NCI-H2029 treated with DMSO at 0.1 percent for 48 hours (cell line): ENCODE measurements at places on chromosomes 7 and 10.

- DNase-seq, result no peak
Measured at GRCh38 chr7:83821866-83822265, 172.9 kb upstream of the SEMA3E start.

GRCh38 chr10:72690071-72690755, 1.7 kb upstream of the MCU start:
- DNase-seq, result no peak

- no peak for DNase-seq
Measured at GRCh38 chr10:26499426-26499825, 61.3 kb downstream of the APBB1IP start.

GRCh38 chr7:80950550-80950967, 31.7 kb upstream of the SEMA3C start:
- DNase-seq, result no peak

- no peak for DNase-seq
Measured at GRCh38 chr7:157853789-157854065, 516.9 kb downstream of the DNAJB6 start.

- DNase-seq, result no peak
Measured at GRCh38 chr7:117375380-117375779, 51.9 kb downstream of the ASZ1 start.

- no peak for DNase-seq
Measured at GRCh38 chr7:49669285-49669684, 104.2 kb upstream of the VWC2 start.

- DNase-seq, result no peak
Measured at GRCh38 chr10:121165276-121165675, 314.1 kb downstream of the WDR11 start.

DNA sequence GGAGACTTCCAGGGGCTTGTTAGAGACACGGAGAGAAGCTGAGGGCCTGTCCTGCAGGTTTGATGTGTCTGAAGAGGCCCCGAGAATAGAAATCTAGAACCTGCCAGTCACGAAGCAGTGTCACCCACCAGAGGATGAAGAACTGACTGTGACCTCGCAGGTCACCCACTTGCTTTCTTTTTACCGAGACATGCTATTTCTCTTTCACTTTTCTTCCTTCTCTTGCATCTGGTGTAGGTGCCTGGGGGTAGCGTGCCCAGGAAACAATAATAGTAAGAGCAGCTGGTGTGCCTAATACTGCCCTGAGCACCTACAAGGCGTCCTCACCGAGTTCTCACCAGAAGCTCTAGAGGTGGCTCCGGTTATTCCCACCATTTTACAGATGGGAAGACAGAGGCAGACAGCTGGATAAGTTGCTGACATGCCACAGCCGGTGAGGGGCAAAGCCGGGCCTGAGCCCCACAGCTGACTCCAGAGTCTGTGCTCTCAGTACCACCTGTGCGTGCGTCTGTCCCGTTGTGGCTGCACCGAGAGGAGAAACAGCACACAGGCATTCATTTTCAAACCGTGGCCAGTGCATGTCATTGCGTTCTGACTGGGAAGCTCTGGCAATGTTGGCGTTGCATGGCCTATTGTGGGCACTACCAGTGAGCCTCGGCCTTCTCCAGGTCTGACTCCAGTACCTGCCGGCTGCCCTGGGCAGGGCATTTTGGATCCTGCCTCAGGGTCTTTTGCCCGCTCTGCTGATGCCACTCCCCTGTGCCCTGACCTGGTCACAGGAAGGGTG, 7.8 kb downstream of the CHST3 start:
- DNase-seq, result no peak

DNA sequence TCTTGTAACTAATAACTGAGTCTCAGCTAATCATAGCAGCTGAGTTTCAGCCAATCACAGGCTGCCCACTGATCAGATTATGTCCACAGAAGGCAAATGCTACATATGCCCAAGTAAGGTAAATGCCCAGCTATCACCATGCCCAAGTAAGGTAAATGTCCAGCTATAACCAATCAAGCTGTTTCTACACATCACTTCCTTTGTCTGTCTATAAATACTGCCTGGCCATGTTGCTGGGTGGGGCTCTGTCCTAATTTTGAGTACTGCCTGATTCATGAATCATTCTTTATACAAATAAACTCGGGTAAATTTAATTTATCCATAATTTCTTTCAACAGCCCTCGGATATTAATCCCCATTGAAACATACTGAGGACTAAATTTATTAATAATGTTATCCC, 312.4 kb downstream of the CACNA2D1 start:
- DNase-seq, result no peak

GRCh38 chr7:404812-405488, 114.7 kb downstream of the PDGFA start:
- DNase-seq, result no peak

DNA sequence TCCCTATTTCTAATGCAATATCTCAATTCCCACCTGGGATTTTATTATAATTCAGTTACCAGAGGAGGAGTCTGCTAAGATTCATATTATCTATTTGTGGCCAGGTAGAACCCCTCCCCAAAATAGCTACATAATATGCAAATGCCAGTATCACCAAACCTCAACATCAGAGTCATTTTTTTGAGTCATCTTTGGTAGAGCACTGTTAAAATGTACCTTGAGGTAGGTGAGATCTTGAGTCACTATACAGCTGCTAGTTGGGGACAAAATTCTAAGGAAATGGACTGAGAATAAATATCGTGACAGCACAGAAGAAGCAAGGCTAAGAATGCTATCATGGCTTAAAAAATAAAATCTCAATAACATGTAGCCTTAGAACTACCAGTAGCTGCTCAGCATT, 4.7 kb upstream of the CRYGN start:
- DNase-seq, result no peak

DNA sequence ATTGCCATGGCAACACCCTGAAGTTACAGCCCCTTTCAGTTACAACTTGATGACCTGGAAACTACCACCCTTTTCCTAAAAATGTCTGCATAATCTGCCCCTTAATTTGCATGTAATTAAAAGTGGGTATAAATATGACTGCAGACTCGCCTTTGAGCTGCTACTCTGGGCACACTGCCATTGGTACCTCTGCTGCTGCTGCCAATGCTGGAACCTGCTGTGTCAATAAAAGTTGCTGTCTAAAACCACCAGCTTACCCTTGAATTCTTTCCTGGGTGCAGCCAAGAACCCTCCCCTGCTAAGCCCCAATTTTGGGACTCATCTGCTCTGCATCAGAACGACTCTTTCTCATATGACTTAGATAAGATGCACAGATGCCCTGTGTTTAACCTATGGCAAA, 10.2 kb upstream of the FRA10AC1 start:
- no peak for DNase-seq

DNA sequence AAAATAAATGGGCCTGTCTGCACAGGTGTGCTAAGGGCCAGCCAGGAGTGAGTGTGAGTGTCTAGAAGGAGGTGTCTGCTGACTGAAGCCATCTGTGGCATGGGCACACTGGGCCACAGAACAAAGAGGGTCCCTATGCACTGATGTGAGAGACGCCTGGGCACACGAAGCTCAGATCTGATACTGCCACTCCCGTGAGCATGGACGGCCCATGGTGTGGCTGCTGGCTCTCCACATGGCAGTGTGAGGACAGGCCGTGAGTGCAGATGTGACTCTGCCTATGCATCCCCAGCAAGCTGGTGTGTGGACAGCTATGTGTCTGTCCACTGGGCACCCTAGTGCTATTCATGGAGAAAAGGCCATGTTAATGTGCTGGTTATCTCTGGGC, 12.8 kb upstream of the MYL7 start:
- no peak for DNase-seq

GRCh38 chr10:478471-479245, 210.8 kb downstream of the DIP2C start:
- no peak for DNase-seq

DNA sequence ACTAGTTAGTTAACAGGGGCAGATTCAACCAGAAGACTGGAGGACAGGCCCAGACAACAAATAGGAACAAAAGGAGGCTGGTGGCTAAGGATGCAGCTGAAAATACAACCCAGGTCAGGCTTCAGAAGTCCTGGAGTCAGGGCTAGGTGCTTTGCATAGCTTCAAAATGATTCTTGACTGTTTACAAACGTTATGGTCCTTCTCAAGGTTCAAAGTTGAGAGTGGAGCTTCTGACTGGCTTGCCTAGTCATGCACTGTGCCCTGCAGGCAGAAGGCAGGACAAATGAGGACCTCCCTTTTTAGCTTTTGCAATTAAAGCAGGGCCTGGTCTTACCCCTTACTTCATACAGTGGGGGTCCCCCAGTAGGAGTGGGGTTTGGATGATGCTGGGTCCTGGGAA, 4.4 kb upstream of the CDH23 start:
- no peak for DNase-seq

DNA sequence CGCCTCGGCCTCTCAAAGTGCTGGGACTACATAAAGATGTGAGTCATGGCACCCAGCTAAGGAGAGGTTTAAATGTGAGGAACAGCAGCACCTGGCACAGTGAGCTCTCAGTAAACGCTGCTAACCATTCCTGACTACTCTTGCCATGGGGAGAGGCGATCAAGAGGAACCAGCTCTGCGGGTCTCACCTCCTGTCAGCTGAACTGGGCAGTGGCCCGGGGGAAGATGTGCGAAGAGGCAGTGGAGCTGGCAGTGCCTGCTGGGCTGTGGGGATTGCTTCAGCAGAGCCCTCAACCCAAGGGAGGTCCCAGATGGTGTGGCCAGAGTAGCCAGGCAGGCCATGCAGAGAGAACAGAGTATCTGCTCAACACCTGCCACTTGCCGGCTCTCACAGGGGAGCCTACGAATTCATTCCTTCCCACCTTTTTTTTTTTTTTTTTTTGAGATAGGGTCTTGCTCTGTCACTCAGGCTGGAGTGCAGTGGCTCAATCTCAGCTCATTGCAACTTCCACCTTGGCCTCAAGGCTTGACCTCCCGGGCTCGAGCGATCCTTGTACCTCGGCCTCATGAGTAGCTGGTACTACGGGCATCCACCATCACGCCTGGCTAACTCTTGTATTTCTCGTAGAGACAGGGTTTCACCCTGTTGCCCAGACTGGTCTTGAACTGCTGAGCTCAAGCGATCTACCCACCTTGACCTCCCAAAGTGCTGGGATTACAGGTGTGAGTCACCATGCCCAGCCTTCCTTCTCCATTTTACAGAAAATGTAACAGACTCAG, 6.8 kb downstream of the POLM start:
- no peak for DNase-seq

- no peak for DNase-seq
Measured at GRCh38 chr10:68172324-68172723, 59.6 kb downstream of the ATOH7 start.

DNA sequence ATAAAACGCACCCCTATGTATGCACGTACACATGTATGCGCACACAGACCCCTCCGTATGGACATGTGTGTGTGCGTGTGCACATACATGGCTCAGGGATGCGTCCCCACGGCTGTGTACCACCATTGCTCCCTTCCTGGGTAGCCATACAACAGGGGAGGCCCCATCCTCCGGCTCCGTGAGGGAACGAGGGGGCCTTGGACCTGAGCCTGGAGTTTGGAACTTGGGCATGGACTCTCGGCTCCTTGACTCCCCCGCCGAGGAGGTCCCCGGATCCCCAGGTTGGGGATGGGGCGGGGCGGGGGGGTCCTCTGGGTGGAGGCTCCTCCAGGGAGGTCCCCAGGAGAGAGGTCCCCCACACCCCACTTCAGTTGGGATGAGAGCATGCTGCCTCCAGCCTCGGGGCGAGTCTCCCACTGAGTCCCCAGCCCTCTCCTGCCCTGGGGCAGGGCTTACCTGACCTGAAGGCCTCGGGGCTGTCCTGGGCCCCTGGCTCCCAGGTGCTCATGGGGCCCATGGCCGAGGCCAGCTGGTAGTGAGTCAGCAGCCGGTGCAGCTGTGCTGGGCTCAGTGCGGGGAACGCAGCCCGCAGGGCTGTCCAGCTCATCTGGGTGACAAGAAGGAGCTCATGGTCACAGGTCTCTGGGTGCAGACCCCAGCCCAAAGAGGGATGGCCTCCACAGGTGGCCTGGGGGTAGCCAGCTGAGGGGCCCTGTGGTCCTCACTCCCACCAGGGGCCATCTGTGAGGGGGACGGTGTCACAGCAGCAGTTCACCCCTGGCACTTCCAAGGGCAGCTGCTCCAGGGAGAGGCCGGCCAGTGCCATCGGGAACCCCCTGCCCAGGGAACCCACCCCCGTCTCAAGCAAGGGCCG, 29.9 kb downstream of the AP5Z1 start:
- no peak for DNase-seq

DNA sequence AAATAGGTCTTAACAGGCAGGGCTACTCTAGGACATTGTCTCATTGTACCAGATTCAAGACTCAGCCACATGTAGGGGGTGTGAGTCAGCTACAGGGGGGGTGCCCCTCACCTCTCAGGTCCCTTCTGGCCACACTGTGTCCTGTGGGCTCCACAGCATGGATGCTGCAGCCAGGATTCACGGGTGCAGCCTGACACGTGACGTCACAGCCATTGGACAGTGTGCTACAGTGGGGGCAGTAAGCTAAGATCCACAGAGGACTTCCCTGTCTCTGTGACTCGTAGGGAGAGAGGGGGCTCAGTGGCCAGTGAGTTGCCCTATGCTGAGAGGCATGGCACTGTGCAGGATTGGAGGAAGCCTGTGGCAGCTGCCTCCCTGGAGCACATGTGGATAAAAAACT, 77.9 kb downstream of the TMEM178B start:
- DNase-seq, result no peak

- DNase-seq, result no peak
Measured at GRCh38 chr7:154864523-154864891, 138.4 kb downstream of the PAXIP1 start.

DNA sequence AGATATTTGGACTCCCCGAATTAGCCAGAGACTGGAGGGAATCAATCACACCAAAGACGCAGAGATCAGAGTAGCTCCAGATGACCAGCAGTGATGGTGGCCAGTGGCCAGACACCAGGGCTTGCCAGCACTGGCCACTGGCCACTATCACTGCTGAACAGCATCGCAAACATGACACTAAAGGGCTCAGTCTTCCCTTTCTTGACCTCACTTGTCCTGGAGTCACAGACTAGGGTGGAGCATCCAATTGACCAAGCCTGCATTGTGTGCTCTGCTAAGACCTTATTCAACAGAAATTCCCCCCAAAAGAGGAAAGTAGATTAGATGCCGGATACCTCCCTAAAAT, 234.7 kb downstream of the CREB5 start:
- DNase-seq, result no peak

GRCh38 chr7:54339073-54339472, 203.1 kb upstream of the VSTM2A start:
- no peak for DNase-seq

DNA sequence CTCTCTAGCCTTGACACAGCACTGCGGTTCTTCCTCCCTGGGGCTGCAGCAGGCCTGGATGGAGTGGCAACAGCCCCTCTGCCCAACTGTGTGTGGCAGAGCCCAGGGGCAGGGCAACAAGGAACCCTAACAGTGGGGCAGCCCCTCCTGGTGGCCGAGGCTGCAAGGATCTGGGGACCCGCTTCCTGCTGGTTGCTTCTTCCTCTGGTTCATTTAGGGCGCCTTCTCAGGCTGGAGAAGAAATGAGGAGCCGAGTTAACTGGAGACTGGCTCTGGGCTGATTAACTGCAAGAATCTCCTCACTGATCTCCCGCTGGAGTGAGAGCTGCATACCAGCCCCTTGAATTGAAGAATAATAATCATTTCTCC, 80.1 kb upstream of the EMX2 start:
- no peak for DNase-seq

GRCh38 chr10:96664563-96664962, 55.8 kb downstream of the PIK3AP1 start:
- no peak for DNase-seq

GRCh38 chr7:108181073-108181985, 51.2 kb upstream of the LAMB4 start:
- peak; percentile 87 for DNase-seq

- no peak for DNase-seq
Measured at GRCh38 chr7:44323381-44324203, 1.8 kb downstream of the CAMK2B start.
